ENCODE measurements at places on chromosomes 16 and 17. TPM values are rescaled to one million over a fixed set of nuclear protein-coding genes. Genes with fewer than 3 reads are reported as not detected.

Gene CCL16
- 0.16 TPM for polyA plus RNA-seq

Gene TNS4
- polyA plus RNA-seq: 0.07 TPM

Gene BCL6B
- 14.2 TPM for polyA plus RNA-seq

Gene HSD17B1
- 3.6 TPM for polyA plus RNA-seq

Gene CDK5R1
- 3.0 TPM for polyA plus RNA-seq

Gene NFAT5
- 9.6 TPM for polyA plus RNA-seq

Gene FBXL19
- 74.1 TPM for polyA plus RNA-seq

Gene P2RX1
- polyA plus RNA-seq: 8.6 TPM

Gene JPH3
- polyA plus RNA-seq: 1.4 TPM

Gene NGFR
- 21.8 TPM for polyA plus RNA-seq

Gene RTN4RL1
- polyA plus RNA-seq: 1.8 TPM

Gene CCL3
- 3.8 TPM for polyA plus RNA-seq

Gene UMOD
- not detected for polyA plus RNA-seq

Gene PLA2G10
- not detected for polyA plus RNA-seq

Gene NXPH3
- 0.80 TPM for polyA plus RNA-seq

Gene KRT16
- polyA plus RNA-seq: not detected

Gene FNDC8
- polyA plus RNA-seq: not detected

Gene WSCD1
- 2.1 TPM for polyA plus RNA-seq

Gene CTCF
- polyA plus RNA-seq: 18.4 TPM

Gene TNP2
- polyA plus RNA-seq: not detected

Gene CD300LG
- polyA plus RNA-seq: 7.3 TPM

Gene KRT24
- 0.10 TPM for polyA plus RNA-seq

Gene CACNG4
- 0.29 TPM for polyA plus RNA-seq

Gene KCNG4
- 1.3 TPM for polyA plus RNA-seq

Gene GCGR
- polyA plus RNA-seq: 48.7 TPM

Gene SLC25A19
- 38.4 TPM for polyA plus RNA-seq

Gene USP6
- polyA plus RNA-seq: 0.08 TPM

Gene GAST
- polyA plus RNA-seq: not detected

Gene C16orf89
- polyA plus RNA-seq: 6.3 TPM

Gene KRT31
- not detected for polyA plus RNA-seq

Gene LRRC37A
- 4.0 TPM for polyA plus RNA-seq

Gene PPP1R27
- polyA plus RNA-seq: 3.1 TPM

Gene IL21R
- polyA plus RNA-seq: 0.17 TPM
